Metanephros (tissue), 2 donors: ENCODE measurements at places on chromosomes 6 and 20. TPM values are rescaled to one million over a fixed set of nuclear protein-coding genes. Genes with fewer than 3 reads are reported as not detected.

Gene SYTL3
- total RNA-seq, result 4.4 TPM

Gene ETV7
- 0.29 TPM for total RNA-seq

Gene SDC4
- 122 TPM for total RNA-seq

Gene TMEM217
- 1.4 TPM for total RNA-seq

Gene ISM1
- 1.5 TPM for total RNA-seq
